ENCODE measurements at places on chromosomes 5 and 9.

GRCh38 chr5:78574731-78575161, 73.8 kb downstream of the LHFPL2 start:
- no peak for DNase-seq

GRCh38 chr5:143931986-143932385, 120.0 kb downstream of the HMHB1 start:
- no peak for DNase-seq

DNA sequence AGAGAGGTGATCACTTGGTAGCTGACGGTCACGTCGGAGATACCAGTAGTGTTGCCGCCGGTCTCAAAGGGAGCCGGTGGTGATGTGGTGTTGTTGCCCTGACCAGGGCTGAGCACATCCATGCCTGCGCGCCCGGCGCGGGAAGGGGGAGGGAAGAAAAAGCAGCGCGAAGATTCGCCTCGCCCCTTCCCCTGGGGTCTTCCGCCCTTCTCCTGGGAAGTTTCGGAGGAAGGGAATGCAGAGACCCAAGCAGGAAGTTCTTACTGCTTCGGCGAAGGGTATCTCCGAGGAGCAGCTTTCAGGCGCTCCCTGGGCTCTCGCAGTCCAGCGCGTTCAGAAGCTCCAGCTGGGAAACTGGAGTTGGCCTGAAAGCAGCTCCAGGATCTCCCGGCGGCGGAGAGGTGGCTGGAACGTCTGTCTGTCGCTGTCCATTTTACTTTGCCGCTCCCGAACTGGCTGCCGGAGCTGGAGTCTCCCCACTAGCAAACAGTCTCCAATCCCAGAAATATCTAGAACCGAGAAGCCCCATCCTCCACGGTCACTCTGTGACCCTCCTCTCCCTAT, 565 bp downstream of the HTR1A start:
- DNase-seq: no peak

GRCh38 chr5:77963795-77964194, 187.7 kb upstream of the TBCA start:
- DNase-seq: no peak

- no peak for DNase-seq
Observed at GRCh38 chr5:168270476-168270875, 21.0 kb upstream of the WWC1 start.

GRCh38 chr5:107893642-107894041, 222.9 kb upstream of the EFNA5 start:
- DNase-seq: no peak

Measured in progenitor cell of endocrine pancreas (in vitro differentiated cells).